ENCODE measurements at places on chromosomes 16 and 17. TPM values are rescaled to one million over a fixed set of nuclear protein-coding genes. Genes with fewer than 3 reads are reported as not detected.

The SUMO2 gene
- total RNA-seq, result 134 TPM

The RAB37 gene
- total RNA-seq, result 0.60 TPM

The GRIN2A gene
- total RNA-seq, result 0.32 TPM

The CA7 gene
- total RNA-seq, result not detected

The KRTAP1-1 gene
- total RNA-seq, result not detected

The RCVRN gene
- not detected for total RNA-seq

The SCNN1G gene
- total RNA-seq, result not detected

The FBXO39 gene
- total RNA-seq, result 0.09 TPM

The CEMP1 gene
- total RNA-seq, result not detected

The PRRT2 gene
- total RNA-seq, result 4.4 TPM

The ACSM5 gene
- total RNA-seq, result not detected

The NETO2 gene
- total RNA-seq, result 3.3 TPM

The RPH3AL gene
- 1.7 TPM for total RNA-seq

The SCIMP gene
- total RNA-seq, result not detected
